Heart right ventricle (tissue), 16 donors: ENCODE measurements at places on chromosomes 4 and X. TPM values are rescaled to one million over a fixed set of nuclear protein-coding genes. Genes with fewer than 3 reads are reported as not detected.

DNA sequence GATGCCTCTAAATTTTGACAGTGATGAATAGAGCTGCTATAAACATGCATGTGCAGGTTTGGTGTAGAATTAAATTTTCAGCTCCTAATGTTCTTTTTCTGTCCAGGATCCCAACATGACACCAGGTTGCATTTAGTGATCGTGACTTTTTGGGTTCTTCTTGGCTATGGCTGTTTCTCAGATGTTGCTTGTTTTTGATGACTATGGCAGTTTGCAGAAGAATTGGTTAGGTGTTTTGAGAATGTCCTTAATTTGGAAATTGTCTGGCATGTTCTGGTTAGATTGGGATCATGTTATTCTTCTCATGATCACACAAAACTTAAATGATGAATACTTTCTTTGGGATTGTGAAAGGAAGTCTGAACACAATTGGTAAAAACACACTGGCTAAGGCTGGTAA is 3.7 kb upstream of the FGFBP1 start:
- H3K4me3 ChIP-seq, result no peak overlapping the region
- no peaks in the 10 kb centered on the region for H3K36me3 ChIP-seq
- no peak overlapping the region for H3K27ac ChIP-seq
- H3K4me1 ChIP-seq, result no peaks in the 10 kb centered on the region
- no peak for DNase-seq
- H3K27me3 ChIP-seq, result no peaks in the 10 kb centered on the region

- H3K27me3 ChIP-seq, result peaks cover 27% of the 10 kb centered on the region
- peak overlapping the region; percentile 48 for H3K4me3 ChIP-seq
- H3K27ac ChIP-seq, result peak overlapping the region; percentile 85
- DNase-seq, result no peak
Measured at GRCh38 chr4:147482281-147482680, 1.4 kb downstream of the EDNRA start.

DNA sequence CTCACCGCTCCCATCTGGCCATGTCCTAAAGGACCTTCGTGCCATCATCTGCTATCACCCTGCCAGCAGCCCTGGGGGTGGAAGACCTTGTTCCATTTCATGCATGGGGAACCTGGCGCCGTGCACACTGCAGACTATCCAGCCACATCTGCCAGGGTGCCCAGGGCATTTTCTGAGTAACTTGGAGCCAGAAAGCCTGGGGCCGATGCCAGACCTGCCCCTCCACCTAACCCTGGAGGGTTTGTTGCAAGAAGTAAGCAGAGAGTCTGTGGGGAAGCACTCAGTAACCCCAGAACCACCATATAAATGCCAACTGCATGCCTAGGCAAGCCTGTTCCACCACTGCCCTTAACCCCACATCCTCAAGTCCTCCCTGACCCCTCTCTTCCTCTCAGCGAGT is 7.3 kb downstream of the HAUS7 start:
- no peaks in the 10 kb centered on the region for H3K36me3 ChIP-seq
- no peak overlapping the region for H3K27ac ChIP-seq
- no peak for DNase-seq
- H3K4me1 ChIP-seq, result no peaks in the 10 kb centered on the region
- H3K4me3 ChIP-seq, result no peak overlapping the region
- no peaks in the 10 kb centered on the region for H3K27me3 ChIP-seq

GRCh38 chrX:68832516-68833447 is 4.0 kb downstream of the EFNB1 start:
- peak overlapping the region; percentile 85 for H3K27ac ChIP-seq
- peak overlapping the region; percentile 47 for H3K4me3 ChIP-seq
- peaks cover 47% of the 10 kb centered on the region for H3K4me1 ChIP-seq
- no peaks in the 10 kb centered on the region for H3K27me3 ChIP-seq
- peaks cover 3% of the 10 kb centered on the region for H3K36me3 ChIP-seq

GRCh38 chr4:11271263-11271662 is 157.4 kb downstream of the HS3ST1 start:
- no peaks in the 10 kb centered on the region for H3K36me3 ChIP-seq
- H3K4me3 ChIP-seq, result no peak overlapping the region
- no peaks in the 10 kb centered on the region for H3K4me1 ChIP-seq
- no peak overlapping the region for H3K27ac ChIP-seq
- no peak for DNase-seq

DNA sequence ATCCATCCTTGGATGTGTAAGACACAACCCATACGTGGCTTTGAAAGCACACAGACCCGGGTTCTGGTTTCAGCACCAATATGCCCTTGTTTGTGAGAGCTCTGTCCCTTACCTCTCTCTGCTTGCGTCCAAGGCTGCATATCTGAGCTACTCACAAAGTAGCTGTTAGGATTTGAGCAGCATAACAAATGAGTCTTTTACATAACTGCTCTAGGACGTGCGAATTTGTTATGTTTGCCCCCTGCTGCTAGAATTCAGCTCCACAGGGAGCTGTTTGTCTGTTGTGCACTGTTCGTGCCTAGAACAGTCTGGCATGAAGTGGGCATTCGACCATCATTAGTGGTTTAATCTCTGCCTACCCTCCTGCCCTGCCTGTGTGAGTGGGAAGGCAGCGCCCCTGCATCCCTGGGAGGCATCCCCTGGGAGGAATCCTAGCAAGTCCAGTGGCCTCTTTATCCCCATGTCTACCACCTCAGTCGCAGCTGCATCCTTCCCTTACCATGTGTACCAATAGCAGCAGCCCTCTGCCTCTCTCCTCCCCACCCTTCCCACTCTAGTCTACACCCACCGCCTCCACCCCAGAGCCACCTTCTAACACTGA is 42.1 kb downstream of the SLC2A9 start:
- H3K27ac ChIP-seq, result no peak overlapping the region
- H3K4me3 ChIP-seq, result no peak overlapping the region
- no peaks in the 10 kb centered on the region for H3K36me3 ChIP-seq

DNA sequence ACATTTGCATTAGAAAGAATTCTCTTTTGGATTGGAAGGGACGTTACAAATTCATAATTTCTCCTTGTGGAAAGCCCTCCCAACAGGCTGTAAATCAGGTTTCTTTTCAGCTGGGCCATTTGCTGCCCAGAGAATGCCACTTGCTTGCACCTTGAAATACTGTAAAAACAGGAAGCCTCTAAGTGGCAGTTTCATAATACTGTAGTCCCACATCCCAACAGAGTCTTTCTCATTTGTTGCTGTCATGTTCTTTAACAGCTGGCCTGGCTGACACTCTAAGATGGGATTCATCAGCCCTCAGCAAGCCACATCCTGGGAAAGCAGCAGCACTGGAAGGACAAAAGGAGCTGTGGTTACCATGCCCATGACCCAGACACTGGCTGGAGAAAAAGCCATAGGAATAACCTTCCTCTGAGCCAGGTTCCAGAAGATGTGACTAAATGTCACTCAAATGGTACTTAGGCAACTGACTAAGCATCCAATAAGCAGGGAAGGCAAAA is 221.9 kb upstream of the MBNL3 start:
- H3K4me1 ChIP-seq, result no peaks in the 10 kb centered on the region
- no peaks in the 10 kb centered on the region for H3K27me3 ChIP-seq
- H3K36me3 ChIP-seq, result no peaks in the 10 kb centered on the region
- no peak for DNase-seq

DNA sequence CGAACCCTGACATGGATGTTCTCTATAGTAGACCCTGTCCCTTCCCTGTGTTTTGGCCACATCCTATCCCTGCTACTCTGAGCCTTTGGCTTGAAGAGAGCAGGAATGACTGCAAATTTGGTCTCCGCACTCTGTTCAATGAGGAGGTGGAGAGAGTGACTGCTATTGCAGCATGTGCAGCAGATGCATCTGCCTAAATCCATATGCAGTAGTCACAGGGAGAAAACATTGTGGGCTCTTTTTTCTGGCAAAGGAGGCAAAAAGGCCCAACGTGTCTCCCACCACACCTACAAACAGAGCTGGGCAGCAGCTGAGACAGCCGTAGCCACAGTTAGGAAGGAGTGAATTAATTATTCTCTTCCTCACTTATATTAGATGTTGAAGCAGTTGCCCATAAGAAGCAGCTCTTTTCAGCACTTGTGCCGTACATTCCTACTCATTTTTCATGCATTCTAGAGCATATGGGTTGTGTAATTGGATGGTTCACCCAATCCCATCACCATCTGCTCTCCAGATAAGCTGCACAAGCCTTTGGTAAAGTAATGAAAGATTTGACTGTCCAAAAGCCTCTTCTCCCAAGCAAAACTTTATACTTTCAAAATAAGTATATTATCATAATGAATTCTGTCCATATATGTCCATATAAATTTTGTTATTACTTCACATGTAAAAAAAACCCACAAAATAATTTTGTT is 147.9 kb upstream of the FAM47A start:
- H3K27ac ChIP-seq, result no peak overlapping the region
- no peak overlapping the region for H3K4me3 ChIP-seq
- DNase-seq, result no peak
- no peaks in the 10 kb centered on the region for H3K27me3 ChIP-seq

MTMR1 gene
- total RNA-seq, result 19.6 TPM
